ENCODE measurements at places on chromosomes 6 and 20. TPM values are rescaled to one million over a fixed set of nuclear protein-coding genes. Genes with fewer than 3 reads are reported as not detected.

The GJA1 gene
- total RNA-seq: 706 TPM

- no peaks in the 10 kb centered on the region for H3K4me1 ChIP-seq
- H3K4me3 ChIP-seq: no peak overlapping the region
- DNase-seq: no peak
- H3K27ac ChIP-seq: no peak overlapping the region
- H3K36me3 ChIP-seq: no peaks in the 10 kb centered on the region
- no peaks in the 10 kb centered on the region for H3K27me3 ChIP-seq
Observed at GRCh38 chr6:47000842-47001241, 41.3 kb downstream of the ADGRF1 start.

DNA sequence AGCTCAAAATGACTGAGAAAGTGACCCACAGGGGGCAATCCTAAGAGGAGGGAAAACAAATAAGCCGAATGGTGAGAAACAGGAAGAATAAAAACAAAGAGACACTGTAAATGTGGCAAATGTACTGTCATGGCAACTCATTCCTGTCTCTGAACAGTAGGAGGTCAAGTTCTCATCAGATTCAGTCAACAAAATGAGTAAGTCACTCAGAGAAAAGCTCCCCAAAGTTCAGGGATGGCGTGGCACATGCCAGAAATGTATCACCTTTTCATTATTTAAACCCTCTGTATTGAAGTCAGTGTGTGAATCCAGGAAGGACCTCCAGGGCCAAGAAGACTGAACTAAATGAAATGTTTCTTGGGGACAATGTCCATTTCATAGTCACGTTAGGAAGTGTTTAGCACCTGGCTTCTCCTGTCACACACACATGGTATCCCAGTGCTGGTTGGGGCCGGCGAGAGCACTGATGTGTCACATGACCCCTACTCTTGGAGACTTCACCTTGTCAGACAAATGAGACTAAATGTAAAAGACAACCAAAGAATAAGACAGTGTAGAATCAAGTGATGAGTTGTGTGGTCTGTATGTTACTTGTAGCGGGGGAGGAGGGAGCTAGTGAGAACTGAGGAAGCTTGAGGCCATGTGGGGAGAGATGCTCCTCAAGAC lies 20.7 kb downstream of the CNR1 start:
- H3K27me3 ChIP-seq: no peaks in the 10 kb centered on the region
- H3K27ac ChIP-seq: no peak overlapping the region
- H3K4me3 ChIP-seq: no peak overlapping the region

The CRYBG1 gene
- total RNA-seq: 2.7 TPM

DNA sequence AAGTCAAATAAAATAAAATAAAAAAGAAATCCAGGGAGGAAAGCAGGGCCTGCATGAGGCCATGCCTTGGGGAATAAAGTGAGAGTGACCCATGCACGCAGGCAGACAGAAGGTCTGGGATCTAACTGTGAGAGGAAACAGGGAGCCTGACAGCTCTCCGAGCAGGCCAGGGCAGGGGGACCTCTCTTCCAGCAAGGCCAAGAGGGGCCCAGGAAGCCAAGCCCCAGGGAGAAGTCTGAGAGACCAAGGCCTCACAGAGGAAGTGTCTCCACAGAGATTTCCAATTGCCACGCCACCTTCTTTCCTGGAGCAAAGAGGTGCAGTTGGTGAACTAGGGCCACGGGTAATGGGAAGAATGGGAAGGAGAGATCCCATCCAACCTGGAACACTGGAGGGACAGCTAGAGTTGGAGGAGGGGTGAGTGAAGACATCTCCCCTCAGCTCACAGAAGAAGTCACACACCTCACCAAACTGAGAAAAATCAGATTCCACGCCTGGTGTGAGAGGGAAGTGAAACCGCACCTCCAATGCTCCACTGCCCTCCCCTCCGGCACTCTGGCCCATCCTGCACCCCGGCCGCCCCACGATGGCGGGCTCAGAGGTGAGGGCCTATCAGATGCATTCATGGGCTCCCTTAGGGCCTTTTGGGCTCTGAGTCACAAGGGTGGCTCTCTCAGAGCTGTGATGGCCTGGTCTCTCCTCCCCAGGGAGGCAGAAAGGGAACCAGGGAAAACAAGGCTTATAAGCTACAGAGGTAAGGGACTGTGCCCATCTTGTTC lies 25.1 kb upstream of the TAF8 start:
- H3K4me1 ChIP-seq: peaks cover 3% of the 10 kb centered on the region
- H3K36me3 ChIP-seq: no peaks in the 10 kb centered on the region
- no peak overlapping the region for H3K4me3 ChIP-seq
- no peak overlapping the region for H3K27ac ChIP-seq
- no peaks in the 10 kb centered on the region for H3K27me3 ChIP-seq

The NOL4L gene
- 45.6 TPM for total RNA-seq

All from endodermal cell (in vitro differentiated cells).